NCI-H1417 (cell line): ENCODE measurements at places on chromosomes 1 and 21.

- DNase-seq, result peak; percentile 6
Observed at GRCh38 chr1:92043621-92044020, 13.8 kb downstream of the EPHX4 start.

GRCh38 chr1:18673976-18674375, 43.3 kb downstream of the PAX7 start:
- no peak for DNase-seq

DNA sequence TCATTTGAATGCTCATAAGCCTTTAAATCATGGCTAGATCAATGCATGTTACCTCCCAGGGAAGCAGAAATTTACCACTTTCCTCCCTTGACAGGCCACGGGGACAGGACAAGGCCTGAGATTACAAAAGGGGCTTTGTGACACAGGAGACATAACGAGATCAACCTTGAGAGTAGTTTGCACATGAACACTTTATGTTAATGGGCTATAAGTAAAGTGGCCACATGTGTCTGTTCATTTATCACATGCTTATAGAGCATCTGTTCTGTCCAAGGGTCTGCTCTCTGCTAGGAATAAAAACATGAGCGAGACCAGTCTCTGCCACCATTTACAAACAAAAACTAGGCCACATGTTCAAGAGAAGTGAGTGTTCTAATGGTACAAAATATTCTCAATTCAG, 144.1 kb upstream of the C8B start:
- DNase-seq, result no peak

DNA sequence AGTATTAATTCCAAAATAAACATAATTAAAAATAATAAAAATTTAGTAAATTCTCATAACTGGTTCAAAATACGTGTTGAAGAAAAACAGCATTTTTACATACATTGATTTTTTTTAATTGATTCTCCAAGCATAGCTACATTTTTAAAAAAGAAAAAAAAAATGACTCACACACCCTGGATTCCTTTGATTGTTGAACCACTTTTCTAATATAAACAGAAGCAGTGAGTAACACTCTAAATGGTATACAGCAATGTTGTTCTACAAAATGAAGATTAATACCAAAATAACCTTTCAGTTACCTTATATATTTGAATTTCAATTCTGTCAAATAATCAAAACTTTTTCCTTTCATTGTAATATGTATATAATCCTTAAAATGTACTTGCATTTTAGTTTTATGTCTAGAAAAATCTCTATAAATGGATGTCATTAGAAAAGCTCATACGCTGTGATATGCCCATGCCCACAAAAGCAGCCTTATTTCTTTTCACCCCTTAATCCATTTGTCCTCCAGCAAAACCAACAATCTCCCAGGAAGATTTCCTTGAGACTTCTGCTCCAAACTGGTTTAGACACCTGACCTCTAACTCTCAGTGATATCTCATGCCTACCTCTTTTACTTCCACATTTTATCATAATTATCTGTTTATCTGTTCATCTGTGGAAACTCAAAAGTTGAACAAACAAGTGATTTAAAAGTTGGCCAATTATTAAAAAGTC, 246.4 kb upstream of the NR5A2 start:
- no peak for DNase-seq

- DNase-seq, result no peak
Observed at GRCh38 chr1:170407138-170407537, 124.8 kb upstream of the GORAB start.

- no peak for DNase-seq
Observed at GRCh38 chr1:217526636-217527035, 104.3 kb downstream of the GPATCH2 start.

DNA sequence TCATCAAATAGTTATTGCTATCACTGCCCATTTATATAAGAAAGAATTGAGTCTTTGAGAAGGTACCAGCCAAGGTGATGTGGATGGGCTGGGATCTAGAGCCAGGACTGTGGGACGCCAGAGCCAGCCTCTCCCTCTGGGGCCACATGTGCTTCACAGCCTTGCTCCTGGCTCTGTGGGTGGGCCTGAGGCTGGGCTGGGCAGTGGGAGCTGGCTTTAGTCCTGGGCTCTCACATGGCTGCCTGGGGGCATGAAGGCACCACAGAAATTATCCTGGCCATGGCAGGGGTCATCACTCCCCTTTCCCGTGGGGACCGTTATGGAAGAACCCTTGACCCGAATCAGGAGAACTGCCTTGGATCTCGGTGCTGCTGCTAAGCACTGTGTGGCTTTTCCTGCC, 203.1 kb downstream of the TRABD2B start:
- DNase-seq, result no peak

DNA sequence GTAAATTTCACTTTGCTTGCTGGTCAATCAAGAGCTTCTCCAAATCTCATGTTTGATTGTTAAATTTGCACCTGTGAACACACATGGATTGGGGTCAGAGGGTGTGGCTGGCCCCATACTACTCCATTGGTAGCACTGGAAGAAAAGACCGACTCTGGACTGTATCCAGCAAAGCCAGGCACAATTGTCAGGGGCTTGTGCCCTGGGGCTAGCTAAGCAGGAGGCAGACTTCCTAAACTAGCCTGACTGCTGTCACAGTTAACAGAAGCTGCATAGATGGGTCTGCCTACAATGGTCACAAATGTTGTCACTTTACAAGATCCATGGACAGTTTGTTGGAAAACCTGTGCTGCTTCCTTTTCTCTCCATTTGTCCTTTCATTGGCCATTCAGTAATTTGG, 421.0 kb downstream of the DSCAM start:
- no peak for DNase-seq

DNA sequence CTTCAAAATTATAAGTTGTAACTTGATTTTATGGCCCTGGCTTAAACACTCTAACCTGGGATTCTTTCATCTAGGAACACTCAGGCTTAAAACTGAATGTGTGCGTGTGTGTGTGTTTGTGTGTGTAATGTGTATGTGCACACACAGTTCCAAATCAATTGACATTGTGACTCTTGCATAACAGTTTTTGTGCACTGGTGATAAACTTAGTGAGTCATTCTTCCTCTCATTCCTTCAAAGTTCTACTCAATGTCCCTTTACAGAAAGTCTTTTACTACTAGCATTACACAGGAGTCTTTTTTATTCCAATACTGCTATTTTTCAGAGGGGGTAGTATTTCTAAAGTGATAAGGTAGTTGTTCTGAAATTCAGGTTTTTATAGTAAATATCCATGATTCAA, 943.6 kb downstream of the KCNT2 start:
- DNase-seq, result no peak

GRCh38 chr21:16978309-16978895, 534.4 kb upstream of the CXADR start:
- no peak for DNase-seq

GRCh38 chr1:217089361-217090014, 366.3 kb upstream of the ESRRG start:
- peak; percentile 74 for DNase-seq

- peak; percentile 67 for DNase-seq
Observed at GRCh38 chr1:74689621-74690363, 16.2 kb upstream of the ERICH3 start.

DNA sequence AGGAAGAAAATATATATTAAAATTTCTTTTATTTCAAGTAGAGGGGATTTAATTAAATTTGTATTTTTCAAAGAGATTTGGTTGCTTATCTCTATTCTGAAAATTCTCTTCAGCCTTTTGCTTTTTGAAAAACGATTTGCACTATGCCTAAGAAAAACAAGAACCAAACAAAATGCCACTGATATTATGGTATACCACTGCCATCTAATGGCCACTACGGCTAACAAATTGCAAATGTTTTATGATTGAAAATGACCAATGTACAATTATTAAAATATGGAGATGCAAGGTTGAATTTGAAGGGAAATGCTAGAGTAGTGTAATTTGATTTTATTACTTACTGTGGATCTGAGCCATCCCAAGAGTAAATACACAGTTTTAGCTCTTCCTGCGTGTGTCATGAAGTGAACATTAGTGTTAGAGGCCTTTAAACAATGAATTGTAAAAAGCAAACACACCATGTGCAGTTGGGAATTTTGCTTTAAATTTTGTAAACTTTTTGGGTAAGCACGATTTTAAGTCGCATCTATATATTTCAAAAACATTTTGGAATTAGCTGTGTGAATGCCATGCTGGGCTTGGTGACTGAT, 137.4 kb upstream of the USP25 start:
- DNase-seq, result peak; percentile 19

- no peak for DNase-seq
Observed at GRCh38 chr1:180255536-180256340, 25.7 kb downstream of the LHX4 start.

DNA sequence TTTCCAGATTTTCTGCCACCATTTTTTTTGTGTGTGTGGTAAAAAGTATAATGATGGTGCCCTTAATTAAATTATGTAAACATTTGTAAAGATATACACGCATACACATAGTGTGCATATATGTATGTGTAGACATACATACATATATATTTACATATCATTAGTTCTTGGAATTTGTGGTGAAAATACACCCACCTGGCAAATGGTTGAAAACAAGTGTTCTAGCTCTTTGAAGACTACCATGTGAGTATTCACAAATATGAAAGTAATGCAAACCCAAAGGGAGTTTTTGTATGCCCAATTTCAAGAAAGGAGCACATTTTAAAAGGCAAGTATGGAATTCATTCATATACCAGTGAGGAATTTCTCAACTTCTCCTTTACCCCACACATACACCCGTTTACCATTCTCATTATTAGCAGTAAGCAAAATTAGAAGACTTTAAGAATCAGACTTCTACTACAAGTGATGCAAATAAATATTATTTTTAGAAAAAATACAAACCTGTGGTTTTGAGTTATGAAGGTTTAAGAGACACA, 8.0 kb downstream of the RABGAP1L start:
- no peak for DNase-seq

DNA sequence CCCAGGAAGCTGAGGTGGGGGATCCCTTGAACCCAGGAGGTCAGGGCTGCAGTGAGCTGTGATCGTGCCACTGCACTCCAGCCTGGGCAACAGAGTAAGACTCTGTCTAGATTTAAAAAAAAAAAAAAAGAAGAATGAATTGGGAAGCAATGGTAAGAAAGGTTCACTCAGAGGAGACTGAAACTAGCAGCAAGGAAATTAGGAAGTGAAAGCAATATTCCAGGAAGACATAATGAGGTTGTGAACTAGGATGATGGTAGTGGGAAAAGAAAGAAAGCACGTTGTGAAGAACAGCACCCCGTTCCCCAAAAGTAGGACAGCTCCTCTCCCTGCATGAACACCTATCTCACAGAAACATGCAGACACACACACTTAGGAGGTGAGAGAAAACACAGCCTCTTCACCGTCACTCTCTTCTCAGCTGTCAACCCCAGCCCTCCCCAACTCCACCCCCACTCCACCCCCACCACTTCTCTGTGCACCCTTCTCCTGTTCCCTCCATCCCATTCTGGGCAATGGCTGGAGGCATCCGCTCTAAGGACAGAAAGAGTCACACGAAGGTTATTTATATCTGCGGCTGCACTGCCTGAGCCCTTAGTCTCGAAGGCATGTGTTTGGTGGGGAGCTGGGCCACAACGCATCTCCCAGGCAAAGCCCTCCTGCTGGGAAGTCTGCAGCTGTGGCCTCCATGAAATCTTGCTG, 101.8 kb upstream of the LPGAT1 start:
- no peak for DNase-seq

- DNase-seq, result no peak
Observed at GRCh38 chr1:66168948-66169671, 364.8 kb upstream of the SGIP1 start.

GRCh38 chr1:108533351-108534083, 26.4 kb upstream of the EEIG2 start:
- no peak for DNase-seq

DNA sequence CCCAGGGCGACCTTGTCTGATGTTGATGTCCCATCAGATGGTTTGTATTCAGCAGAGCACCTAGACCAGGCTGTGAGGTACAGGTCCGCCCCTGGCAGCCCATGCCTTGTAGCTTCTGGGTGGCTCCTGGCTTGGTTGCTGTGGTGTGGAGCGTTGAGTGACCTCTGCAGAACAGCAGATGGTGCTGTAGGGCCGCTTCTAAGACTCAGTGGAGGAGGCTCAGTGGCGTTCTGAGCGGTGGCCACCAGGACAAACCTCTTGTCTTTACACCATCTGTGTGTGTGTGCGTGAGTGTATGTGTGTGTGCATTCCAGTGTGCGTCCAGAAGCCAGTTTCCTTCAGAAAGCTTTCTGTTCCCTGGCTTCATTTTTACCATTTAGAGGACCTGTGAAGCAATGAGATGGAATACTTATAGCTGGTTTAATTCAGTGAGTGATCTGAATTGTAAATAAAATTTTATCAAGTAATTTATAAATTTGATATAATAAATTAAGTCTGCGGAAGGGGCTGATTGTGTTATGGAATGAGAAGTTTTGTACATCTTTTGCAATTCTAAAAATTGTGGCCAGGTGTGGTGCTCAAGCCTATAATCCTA, 66.1 kb downstream of the ADARB1 start:
- DNase-seq, result peak; percentile 87

- no peak for DNase-seq
Observed at GRCh38 chr1:67811781-67812180, 21.5 kb downstream of the GNG12 start.

DNA sequence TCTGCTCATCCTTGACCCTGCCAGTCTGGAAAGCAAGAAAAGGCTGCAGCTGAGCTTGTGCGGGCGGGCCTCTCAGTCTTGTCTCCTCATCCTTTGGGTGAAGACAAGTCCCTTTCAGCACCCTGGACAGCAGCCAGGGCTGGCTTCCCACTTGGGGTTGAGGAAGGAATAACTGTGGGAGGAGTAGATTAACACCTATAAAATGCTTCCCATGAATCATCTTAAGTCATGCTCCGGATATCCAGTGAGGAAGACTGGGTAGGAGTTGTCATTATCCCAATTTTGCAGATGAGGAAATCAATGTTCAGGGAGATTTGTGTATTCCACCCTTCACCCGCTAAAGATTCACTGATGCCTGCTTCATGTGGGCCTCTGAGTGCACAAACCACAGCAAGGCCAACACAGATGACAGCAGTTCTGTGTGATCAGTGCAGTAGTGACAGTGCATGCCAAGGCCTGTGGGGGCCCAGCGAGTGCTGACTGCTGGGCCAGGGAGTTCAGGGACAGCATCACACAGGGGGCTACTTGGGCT, 20.1 kb upstream of the COL16A1 start:
- no peak for DNase-seq
